ENCODE measurements at places on chromosomes 1 and 21.

GRCh38 chr21:17512253-17513213 lies at the start of gene CXADR:
Gene CXADR, plus strand, starts transcription at chr21:17513043. Its CDS starts 87 bp downstream, at chr21:17513130.
- no peak for DNase-seq

- no peak for DNase-seq
Measured at GRCh38 chr21:35906586-35906985, 153.7 kb downstream of the SETD4 start.

DNA sequence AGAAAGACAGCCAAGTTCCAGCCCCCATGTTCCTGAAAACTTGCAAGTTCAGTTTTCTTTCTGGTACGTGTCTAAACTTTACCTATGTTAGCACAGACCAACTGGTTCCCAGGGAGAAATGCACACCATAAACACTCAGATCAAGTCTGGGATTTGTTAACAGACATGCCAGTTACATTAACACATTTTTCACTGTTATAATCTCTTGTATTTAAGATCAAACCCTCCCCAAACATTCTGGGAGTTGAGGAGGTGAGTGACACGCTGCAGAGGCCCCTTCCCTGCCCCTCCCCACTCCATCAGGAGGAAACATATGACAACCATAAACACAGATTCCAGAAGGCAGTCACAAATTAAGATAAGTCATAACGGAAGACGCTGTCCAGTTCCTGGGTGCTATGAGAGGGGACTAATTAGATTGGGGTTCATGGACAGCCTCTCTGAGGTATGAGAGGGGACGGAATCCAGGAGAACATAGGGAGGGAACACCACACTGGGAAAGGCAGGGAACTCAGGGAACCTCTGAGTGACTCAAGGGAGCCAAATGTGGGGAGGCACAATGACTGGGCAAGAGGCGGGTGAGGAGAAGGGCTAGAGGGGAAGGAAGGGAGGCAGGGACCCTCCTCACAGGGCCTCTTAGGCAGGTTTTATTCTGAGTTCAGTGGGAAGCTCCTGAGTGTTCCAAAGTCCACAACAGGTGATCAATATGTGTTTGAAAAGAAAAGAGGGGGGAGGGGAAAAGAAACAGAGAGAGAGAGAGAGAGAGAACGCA lies 25.0 kb downstream of the DUSP10 start:
- no peak for DNase-seq

GRCh38 chr1:93427656-93428055 lies 20.3 kb upstream of the FNBP1L start:
- DNase-seq: no peak

DNA sequence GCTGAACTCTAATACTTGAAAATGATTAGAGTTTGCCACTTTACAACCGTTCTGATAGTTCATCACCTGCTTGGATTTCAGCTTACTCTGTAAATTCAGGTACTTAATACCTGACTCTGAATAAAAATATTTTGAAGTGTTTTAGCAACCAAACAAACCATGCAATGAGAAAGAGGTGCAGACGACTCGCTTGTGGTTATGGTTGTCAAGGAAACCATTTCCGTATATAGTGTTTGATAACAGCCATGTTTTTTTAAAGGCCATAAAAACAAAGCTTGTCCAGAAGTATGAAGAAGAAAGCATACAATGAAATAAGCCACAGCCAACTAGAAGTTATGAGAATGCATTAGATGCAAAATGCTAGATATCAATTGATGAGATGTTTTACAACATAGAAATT lies 167.2 kb upstream of the HMCN1 start:
- no peak for DNase-seq

GRCh38 chr1:111399792-111400610 lies 27.5 kb downstream of the OVGP1 start:
- DNase-seq: no peak

- no peak for DNase-seq
Measured at GRCh38 chr1:25689686-25690381, 73.2 kb downstream of the MAN1C1 start.

DNA sequence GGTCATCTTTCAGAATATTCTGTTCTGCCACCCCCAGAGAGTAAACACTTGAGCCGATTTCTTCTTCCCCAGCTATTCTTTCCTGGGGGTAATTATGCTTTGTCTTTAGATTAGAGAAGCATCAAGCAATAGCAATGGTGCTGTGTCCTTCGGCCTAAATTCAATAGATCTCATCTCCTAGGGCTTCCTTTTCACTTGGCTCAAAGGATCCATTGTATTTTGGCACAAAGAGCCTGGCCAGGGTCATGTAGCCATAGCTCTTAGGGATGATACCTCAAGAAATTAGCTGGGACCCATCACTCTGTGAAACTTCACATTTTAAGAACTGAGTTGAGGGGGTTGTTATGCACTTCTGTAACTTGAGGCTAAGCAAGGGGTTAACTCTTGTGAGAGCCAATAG lies 27.0 kb downstream of the MRPS6 start:
- DNase-seq: no peak

DNA sequence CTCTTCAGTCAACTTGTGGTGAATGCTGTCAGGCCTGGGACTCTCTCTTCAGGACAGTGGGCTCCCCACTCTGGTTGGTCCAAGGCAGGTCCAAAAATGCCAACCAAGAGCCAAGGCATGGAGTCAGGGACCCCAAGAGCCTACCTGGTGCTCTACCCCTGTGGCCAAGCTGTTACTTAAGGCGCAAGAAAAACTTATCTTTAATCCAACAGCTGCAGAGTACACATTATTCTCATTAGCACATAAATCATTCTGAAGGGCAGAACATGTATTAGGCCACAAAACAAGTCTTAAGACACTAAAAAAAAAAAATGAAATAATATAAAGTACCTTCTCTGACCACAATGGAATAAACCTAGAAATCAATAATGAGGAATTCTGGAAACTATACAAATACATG lies 65.7 kb downstream of the FAF1 start:
- DNase-seq: no peak

GRCh38 chr1:22329148-22329515 lies 122.5 kb upstream of the ZBTB40 start:
- no peak for DNase-seq

DNA sequence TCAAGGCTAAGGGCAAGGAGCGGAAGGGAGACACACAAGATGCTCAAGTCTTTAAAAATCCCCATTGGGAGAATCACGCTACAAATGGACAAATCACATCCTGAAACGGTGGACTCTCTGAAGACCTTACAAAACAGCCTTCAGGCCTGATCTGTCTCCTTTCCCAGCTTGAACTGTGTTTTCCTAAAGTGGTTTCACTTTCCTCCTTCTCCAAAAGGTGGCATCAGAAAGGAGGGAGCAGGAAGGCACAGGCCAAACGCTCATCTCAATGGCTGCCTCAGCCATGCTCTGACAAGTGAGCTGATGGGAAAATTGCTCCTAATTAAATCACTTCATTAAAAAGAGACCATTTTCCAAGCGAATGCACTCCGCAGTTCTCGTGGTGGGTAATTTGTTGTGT lies 47.7 kb downstream of the UTP25 start:
- no peak for DNase-seq

- no peak for DNase-seq
Measured at GRCh38 chr1:13931226-13931625, 231.2 kb downstream of the PRDM2 start.
